IMR-90 (cell line): ENCODE measurements at places on chromosomes 13 and 19. TPM values are rescaled to one million over a fixed set of nuclear protein-coding genes. Genes with fewer than 3 reads are reported as not detected.

NALCN gene
- total RNA-seq = 4.8 and 5.6 TPM in 2 replicates

LINGO3 gene
- total RNA-seq = not detected in 2 replicates

GJB6 gene
- total RNA-seq = not detected in 2 replicates

BICRA gene
- total RNA-seq = 1.8 and 3.1 TPM in 2 replicates

KLC3 gene
- total RNA-seq = under 0.01 and 0.18 TPM in 2 replicates

GJB2 gene
- total RNA-seq = under 0.01 TPM in 2 replicates

ACER1 gene
- not detected in 2 replicates for total RNA-seq

NAXD gene
- total RNA-seq = 9.4 and 10.2 TPM in 2 replicates

CYSLTR2 gene
- total RNA-seq = not detected in 2 replicates

LHB gene
- not detected in 2 replicates for total RNA-seq

DLL3 gene
- 0.28 and 0.36 TPM in 2 replicates for total RNA-seq

SCN1B gene
- total RNA-seq = 2.0 and 2.2 TPM in 2 replicates

CD33 gene
- not detected in 2 replicates for total RNA-seq

TTC9B gene
- total RNA-seq = not detected in 2 replicates

COMMD6 gene
- 26.7 and 144 TPM in 2 replicates for total RNA-seq

KCNN1 gene
- total RNA-seq = under 0.01 TPM in 1 of 2 replicates, not detected in the other

TINCR gene
- total RNA-seq = not detected in 2 replicates

CATSPERD gene
- total RNA-seq = not detected in 2 replicates

KLK2 gene
- not detected in 2 replicates for total RNA-seq

GRIN3B gene
- under 0.01 and 0.28 TPM in 2 replicates for total RNA-seq
